ENCODE measurements at places on chromosomes 5 and 9.

DNA sequence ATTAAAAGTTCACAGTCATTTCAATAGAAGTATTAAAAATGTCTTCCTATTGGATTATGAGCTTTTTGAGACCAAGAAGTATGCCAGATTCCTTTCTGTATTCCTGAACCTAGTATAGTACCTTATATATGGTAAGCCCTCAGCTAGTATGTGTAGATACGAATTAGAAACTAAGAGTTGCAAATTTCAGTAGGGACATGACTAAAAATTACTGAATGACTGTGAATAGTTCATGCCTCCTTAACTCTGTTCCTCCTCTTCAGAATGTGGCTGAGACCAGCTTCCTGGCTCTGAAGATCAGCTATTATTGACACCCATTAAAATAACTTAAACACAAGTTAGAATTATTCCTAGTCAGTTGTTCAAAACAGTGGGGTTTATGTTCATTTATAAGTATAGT is 19.7 kb downstream of the KDM3B start:
- no peak for DNase-seq

- DNase-seq, result no peak
These were observed 177.6 kb downstream of the DEPDC1B start for GRCh38 chr5:60522292-60522905.

DNA sequence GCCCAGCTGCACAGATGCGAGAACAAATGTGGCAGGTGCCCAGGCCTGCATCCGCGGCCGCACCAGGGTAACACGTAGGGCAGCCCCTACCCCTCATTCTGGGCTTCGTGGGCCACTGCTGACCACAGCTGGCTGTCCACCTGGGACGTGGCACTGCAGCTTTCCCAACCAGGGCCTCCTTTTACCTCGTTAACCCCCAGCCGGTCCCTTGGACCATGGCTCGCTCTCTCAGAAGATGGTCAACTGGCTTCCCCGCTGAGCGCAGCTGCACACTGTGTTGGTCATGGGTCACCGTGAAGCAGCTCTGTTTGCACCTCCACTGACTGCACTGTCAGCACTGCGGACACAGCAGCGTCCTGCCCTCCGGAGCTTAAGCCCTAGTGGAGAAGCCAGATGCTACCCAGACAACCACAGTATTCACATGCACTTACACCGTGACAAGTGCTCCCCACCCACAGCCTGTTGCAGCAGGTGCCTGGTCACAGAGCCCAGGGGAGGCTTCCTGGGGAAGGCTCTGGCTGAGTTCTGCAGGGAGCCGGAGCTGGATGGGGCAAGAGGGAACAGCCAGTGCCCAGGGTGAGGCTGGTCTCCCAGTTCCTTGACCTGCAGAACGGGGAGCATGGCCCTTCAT is 10.5 kb upstream of the PLEKHG4B start:
- DNase-seq, result no peak

DNA sequence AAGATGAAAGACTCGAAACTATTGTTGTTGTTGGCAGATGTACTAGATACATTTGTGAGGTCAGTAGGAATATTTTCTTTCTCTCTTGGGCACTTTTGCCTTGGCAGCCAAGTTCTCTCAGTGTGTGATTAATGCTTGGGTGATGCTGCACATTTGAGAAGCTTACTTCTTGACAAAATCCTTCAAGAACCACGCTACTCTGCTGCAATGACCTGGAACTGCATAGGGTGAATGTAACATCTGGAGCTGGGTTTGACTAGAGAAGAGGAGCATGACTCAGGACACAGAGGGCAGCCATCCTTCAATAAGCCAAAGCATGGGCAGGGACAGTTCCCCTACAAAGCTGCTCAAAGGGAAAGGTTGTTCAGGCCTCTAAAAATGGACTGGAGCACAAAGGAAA is 75.5 kb upstream of the PUM3 start:
- DNase-seq, result no peak

GRCh38 chr5:149666212-149666852 is 63.8 kb upstream of the PPARGC1B start:
- no peak for DNase-seq

GRCh38 chr9:125337236-125337635 is 75.6 kb downstream of the GAPVD1 start:
- no peak for DNase-seq

GRCh38 chr5:164053123-164053522 is 547.7 kb downstream of the MAT2B start:
- DNase-seq, result no peak

- DNase-seq, result no peak
These were observed 87.3 kb upstream of the PPP1R2B start for GRCh38 chr5:156762771-156763170.

DNA sequence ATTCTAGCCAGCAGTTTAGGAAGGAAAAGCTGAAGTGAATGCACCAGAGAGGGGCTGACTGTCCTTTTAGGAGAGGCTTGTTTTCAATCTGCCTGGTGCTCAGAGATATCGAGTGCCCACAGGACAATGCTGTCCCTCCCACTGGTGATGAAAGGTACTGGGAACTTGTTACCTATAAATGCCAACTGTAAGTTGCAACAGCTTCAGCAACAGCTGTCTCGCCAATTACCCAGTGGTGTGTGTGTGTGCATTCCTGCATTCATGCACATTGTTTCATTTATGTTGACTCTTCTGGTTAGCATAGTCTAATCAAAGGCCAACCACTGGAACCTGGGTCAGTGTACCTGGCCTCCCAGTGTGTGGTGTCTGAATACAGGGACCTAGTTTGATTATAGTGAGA is 161.1 kb downstream of the CSNK1G3 start:
- no peak for DNase-seq

DNA sequence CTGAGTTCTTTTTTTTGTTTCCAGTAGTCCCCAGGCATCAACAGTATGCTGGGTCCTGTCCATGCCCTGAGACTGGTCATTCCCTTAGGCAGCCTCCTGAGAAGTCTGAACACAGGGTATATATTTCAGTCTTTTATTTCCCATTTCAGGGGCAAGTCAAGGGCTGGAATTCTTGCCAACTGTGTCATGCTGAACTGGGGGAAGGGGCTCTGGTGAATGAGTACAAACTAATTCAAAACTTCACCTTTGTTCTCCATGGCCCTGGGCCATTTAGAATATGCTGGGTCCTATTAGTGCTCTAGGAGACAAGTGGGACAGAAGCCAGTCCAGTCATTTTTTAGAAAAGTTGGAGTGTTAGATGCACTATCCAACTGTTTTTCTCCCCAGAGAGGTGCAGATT is 170.3 kb downstream of the TMC1 start:
- no peak for DNase-seq

DNA sequence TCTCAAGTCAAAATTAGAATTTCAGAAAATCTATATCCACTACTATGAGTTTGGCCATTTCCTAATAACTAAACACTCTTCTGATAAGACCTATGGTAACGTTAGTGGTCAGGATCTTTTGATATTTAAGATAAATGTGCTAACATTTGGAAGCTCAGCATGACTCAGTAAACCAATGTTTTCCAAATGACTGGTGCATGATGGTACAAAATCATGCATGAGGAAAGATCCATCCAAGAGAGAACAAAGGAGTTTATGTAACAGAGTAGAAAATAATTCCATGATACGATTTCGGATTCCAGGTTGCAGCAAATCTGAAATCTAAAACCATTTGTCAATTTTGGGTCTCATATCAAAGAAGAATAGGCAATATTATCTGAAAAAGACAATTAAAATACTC is 279.2 kb downstream of the NSG2 start:
- no peak for DNase-seq

- DNase-seq, result no peak
These were observed 136.6 kb downstream of the NSG2 start for GRCh38 chr5:174182111-174182510.

All from activated T-cell treated with anti-CD3 and anti-CD28 coated beads for 48 hours (primary cell).